Activated effector memory CD4-positive, alpha-beta T cell treated with Interleukin-2 at 50 U/mL for 16 hours (primary cell): ENCODE measurements at places on chromosomes 6 and 20.

- DNase-seq: no peak
These were observed 267.1 kb upstream of the JAG1 start for GRCh38 chr20:10940941-10941340.

- DNase-seq: no peak
These were observed 5.3 kb upstream of the PM20D2 start for GRCh38 chr6:89140347-89141156.

- DNase-seq: no peak
These were observed 61.1 kb downstream of the FAM217A start for GRCh38 chr6:4017834-4018170.

DNA sequence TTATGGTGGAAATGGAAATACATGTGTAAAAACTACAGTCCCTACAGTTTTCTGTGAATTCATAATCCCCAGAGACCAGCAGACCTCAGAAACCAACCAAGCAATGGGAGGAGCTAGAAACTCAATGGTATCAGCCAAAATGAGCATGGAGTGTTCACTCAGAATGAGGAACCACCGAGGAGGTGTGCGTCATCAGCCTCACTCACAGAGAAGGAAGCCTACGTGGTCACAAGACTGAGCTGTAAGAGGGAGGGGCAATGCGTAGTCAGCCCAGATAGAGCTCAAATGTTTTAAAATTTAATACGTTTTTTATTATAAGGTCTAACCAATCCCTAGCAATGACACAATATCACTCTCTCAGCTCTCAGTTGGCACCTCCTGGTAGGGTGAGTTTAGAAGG lies 17.4 kb downstream of the MYLK4 start:
- no peak for DNase-seq

- DNase-seq: no peak
These were observed 868 bp downstream of the CYB5R4 start for GRCh38 chr6:83860359-83860755.

GRCh38 chr6:155889410-155889809 lies 433.8 kb upstream of the NOX3 start:
- no peak for DNase-seq

- no peak for DNase-seq
These were observed 644.8 kb downstream of the HACE1 start for GRCh38 chr6:104214901-104215300.

DNA sequence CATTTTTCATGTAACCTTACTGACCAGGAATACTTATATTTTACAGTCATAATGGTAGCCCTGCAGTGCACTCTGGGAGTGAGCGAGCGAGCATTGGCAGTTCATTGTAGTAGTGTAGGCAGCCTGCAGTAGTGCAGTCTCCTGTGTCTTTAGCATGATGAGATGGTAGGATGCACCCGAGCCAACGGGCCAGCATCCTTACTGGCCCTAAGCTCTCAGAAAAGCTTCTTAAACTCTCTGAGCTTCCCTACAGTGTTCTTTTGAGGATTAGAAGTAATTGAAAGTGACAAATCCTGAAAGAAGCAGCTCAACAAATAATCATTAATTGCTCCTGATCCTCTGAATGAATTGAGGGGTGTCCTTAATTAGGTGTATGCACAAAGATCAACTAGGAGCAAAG lies 20.9 kb downstream of the SLC9A8 start:
- no peak for DNase-seq

GRCh38 chr20:51128198-51128597 lies 105.3 kb upstream of the KCNG1 start:
- no peak for DNase-seq

GRCh38 chr20:14919501-14920081 lies 582.2 kb upstream of the FLRT3 start:
- no peak for DNase-seq

- no peak for DNase-seq
These were observed 348 bp upstream of the PYGB start for GRCh38 chr20:25247518-25247955.

DNA sequence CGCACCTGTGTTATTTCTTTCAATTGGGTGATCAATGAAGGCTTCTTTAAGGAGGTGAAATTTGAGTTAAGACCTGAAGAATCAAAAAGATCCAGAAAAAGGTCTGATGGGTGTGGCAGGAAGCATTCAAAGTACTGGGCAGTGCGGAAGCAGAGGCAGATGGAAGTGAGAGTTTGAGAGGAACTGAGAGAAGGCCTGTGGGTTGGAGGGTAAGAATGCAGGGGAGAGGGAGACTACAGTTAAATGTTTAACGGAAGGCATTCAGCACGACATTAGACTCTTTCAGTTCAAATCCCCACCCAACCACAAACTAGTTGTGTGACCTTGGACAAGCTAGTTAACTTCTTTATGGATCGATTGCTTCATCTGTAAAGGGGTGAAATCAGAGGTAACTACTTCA lies 50.5 kb upstream of the GCM1 start:
- no peak for DNase-seq

DNA sequence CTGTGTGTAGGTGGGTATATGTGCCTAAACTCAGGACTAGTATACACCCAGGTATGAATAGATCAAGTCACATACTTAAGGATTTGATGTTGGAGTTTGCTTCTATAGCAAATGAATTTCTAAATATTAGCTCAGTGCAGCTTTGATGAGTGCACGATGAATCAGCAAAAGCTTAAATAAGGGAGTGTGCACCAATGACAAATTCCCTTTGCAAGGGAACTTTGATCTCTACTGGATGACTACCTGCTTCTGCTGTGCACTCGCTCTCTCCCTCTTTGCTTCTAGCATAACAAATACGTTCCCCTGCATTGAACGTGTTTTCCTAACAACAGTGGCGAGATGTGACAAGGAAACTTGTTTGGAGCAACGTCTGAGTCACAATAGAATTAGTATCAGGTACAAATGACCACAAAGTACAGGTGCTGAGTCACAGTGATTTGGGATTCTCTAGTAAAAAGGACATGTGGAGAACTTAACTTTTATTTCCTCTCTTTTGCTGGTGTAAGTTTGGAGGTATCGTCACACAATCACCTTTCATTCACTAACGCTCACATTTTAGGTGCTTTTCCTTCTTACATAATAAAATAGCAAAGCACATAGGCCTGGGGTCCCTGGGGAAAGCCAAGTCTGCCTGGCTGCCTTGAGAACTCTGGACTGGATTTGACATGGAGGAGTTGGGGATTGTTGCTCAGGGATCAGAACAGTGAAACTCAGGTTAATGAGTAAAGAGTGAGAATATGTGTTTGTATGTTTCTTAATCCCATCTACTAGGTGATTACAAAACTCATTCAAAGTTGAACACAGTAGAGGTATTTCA lies 49.7 kb downstream of the KLHL31 start:
- DNase-seq: no peak

DNA sequence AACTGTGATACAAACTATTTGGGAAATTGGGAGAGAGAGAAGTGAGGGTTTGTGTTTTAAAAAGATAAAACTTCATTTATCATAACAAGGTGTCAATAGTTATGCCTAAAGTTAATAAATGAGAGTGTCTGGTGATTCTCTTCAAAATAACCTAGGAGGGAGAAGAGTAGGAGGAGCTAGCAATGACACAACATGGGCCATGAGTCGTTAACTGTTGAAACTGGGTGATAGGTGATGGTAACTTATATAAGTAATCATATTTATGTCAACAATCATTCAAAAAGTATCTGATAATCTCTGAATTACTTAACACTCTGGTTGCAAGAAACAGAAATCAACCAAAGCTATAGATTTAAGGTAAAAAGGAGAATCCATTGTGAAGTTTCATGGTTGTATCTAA lies 46.8 kb upstream of the INSM1 start:
- DNase-seq: no peak

- DNase-seq: no peak
These were observed 5.0 kb downstream of the KIF3B start for GRCh38 chr20:32282461-32282860.

GRCh38 chr6:169966312-169967181 lies 215.1 kb downstream of the ERMARD start:
- DNase-seq: no peak

DNA sequence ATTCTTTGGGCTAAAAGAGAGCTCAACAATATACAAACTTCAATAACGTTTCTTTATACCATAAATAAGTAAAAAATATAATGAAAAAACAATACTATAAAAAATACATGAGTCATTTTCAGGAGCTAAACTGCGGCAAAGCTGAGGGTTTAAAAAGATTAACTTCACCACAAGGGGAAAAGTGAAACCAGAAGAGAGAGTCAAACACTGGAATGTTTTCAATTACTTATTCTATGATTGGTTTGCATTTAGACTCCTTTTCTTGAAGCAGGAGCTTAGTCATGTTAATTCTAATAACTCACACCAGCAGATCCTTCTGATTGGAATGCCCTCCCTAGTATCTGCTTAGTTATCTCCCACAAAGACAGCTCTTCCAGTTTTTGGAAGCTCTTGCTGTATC lies 627.3 kb downstream of the UTRN start:
- DNase-seq: no peak

DNA sequence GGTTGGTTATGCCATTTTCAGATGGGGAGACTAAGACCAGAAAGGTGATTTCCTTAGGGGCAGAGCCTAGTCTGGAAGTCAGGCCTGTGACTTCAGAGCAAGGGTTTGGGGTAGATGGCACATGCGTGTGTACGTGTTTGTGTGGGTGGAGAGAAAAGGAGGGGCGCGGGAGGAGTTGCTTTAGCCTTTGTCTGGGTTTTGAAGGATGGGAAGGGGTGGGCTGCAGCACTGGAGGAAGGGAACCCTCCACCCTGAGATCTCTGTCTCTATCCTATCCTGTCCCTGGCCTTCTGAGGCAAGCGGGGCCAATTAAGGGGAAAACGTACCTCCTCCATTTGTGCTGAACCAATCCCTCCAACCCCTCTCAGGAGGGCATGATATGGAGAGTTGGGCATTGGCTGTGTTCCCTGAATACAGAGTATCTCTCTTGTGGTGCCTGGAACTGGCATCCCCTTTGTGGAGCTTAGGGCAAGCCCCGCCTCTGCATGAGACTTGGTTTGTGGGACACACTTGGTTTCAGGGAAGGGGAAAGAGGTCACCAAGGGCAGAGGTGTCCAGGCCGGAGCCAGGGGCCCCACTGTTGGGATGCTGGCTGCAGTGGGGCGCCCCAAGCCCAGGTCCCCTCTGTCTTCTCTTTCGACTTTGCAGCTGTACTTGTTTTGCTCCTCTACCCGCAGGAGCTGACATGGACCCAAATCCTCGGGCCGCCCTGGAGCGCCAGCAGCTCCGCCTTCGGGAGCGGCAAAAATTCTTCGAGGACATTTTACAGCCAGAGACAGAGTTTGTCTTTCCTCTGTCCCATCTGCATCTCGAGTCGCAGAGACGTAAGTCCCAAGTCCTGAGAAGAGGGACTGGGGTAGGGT lies at the start of gene DBNDD2:
Gene DBNDD2, plus strand, starts transcription at position 507 of the 863 bp plus-strand sequence. Its CDS starts 179 bp downstream, at position 686.
- DNase-seq: no peak

GRCh38 chr6:145836772-145837171 lies 22.2 kb upstream of the FBXO30 start:
- no peak for DNase-seq

DNA sequence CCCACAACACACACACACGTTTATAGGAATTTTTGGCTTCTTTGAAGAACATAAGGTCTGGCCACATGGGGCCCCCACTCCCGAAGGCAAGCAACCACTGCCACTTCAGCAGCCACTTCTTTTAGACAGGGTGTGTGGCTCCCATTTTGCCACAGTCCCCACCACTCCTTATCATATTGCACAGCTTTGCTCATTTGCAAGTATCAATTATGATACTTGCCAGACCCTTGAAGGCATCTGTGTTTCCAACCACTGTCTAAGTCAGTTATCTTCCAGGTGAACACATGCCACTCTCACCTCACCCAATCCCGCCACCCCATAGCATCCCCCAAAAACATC lies 73.1 kb downstream of the NOL4L start:
- DNase-seq: no peak

GRCh38 chr20:59778615-59779200 lies 154.7 kb downstream of the SYCP2 start:
- DNase-seq: no peak
